Common myeloid progenitor, CD34-positive (primary cell): ENCODE measurements at places on chromosomes 2 and 18.

GRCh38 chr18:73656691-73657090 lies 490.9 kb downstream of the FBXO15 start:
- no peaks in the 10 kb centered on the region for H3K27me3 ChIP-seq
- no peak overlapping the region for H3K4me3 ChIP-seq
- no peaks in the 10 kb centered on the region for H3K36me3 ChIP-seq
- DNase-seq = no peak
- no peak overlapping the region for H3K27ac ChIP-seq
- peaks cover 3% of the 10 kb centered on the region for H3K4me1 ChIP-seq

- H3K27ac ChIP-seq = no peak overlapping the region
- no peak overlapping the region for H3K4me3 ChIP-seq
- DNase-seq = no peak
- H3K4me1 ChIP-seq = peaks cover 30% of the 10 kb centered on the region
- H3K36me3 ChIP-seq = no peaks in the 10 kb centered on the region
- H3K27me3 ChIP-seq = no peaks in the 10 kb centered on the region
These were observed 7.5 kb upstream of the BCL11A start for GRCh38 chr2:60560734-60561644.

DNA sequence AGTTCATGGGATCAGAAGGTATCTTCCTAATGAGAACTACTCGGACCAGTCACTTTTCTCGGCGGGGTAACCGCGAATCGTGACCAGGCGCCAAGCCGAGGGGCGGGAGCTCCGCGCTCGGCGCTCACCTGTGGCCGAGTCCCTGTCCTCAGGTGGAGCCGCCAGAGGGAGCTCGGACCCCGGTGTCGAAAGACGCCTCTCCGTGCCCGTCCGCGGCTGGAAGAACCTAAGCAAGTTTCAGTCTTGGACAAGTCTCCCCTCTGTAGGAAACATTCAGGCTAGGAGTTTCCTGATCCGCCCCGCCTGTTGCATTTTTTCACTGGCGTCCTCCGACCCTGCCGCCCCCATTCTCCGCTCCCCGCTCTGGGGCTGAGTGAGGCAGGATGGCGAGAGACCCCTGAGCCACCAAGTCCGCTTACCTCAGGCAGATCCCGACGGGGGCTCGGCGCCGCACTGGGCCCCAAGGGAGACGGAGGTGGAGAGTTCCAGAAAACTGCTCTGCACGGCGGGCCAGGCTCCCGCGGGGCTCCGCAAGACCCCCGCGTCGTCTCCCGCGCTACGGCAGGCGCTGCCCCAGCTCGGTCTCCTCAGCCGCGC lies 480 bp downstream of the DSEL start:
- peaks cover 8% of the 10 kb centered on the region for H3K4me1 ChIP-seq
- H3K27me3 ChIP-seq = no peaks in the 10 kb centered on the region
- no peak overlapping the region for H3K27ac ChIP-seq

DNA sequence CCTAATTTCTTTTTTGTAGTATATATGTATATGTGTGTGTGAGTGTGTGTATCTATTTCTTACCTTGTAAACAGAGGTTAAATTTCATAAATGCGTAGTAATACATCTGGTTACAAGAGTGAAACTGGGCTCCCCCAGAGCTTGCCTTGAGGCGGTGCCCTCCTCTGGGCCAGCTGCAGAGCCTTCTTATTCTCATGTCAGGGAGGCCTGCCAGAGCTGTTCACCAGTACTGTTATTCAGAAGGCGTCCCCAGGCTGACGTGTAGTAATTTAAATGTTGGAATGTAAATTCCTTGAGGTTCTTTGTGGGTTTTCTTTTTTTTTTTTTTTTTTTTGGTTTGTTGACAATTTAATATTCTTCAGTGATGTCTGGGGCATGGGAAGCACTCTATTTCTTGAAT lies 11.2 kb downstream of the COPS8 start:
- no peaks in the 10 kb centered on the region for H3K4me1 ChIP-seq
- no peak for DNase-seq
- no peak overlapping the region for H3K4me3 ChIP-seq
- peaks cover 77% of the 10 kb centered on the region for H3K36me3 ChIP-seq

- no peak for DNase-seq
- no peaks in the 10 kb centered on the region for H3K36me3 ChIP-seq
- no peaks in the 10 kb centered on the region for H3K4me1 ChIP-seq
- peaks cover 6% of the 10 kb centered on the region for H3K27me3 ChIP-seq
- no peak overlapping the region for H3K27ac ChIP-seq
These were observed 9.1 kb downstream of the KCNK3 start for GRCh38 chr2:26701596-26701995.

DNA sequence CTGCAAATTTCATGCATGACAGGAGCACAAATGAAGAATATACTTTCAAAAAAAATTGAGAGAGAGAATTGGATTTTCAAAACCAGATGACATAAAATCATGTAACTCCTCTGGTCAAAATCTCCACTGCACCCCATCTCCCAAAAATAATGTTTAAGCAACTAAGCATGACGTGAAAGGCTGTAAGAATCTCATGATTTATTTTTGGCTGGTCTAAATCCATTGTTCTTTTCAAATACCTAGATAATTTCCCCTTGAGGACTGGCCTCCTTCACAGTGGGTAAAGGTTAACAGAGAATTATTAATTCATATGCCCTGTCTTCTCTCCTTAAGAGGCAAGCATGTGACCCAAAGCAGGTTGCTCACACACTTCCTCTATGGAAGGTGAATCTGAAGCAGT lies 101.5 kb upstream of the CCDC195 start:
- H3K36me3 ChIP-seq = peaks cover 16% of the 10 kb centered on the region
- no peak overlapping the region for H3K27ac ChIP-seq
- H3K27me3 ChIP-seq = no peaks in the 10 kb centered on the region

DNA sequence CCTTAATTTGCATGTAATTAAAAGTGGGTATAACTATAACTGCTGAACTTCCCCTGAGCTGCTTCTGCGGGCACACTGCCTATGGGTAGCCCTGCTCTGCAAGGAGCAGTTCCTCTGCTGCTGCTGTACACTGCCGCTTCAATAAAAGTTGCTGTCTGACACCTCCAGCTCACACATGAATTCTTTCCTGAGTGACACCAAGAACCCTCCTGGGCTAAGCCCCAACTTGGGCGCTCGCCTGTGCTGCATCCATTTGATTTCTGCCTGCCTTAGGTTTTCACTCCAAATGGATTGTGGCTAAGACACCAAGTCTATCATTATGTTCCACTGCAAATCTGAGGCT lies 215.7 kb downstream of the ANAPC1 start:
- no peaks in the 10 kb centered on the region for H3K4me1 ChIP-seq
- no peaks in the 10 kb centered on the region for H3K27me3 ChIP-seq
- DNase-seq = no peak
- no peak overlapping the region for H3K4me3 ChIP-seq
- H3K36me3 ChIP-seq = no peaks in the 10 kb centered on the region

DNA sequence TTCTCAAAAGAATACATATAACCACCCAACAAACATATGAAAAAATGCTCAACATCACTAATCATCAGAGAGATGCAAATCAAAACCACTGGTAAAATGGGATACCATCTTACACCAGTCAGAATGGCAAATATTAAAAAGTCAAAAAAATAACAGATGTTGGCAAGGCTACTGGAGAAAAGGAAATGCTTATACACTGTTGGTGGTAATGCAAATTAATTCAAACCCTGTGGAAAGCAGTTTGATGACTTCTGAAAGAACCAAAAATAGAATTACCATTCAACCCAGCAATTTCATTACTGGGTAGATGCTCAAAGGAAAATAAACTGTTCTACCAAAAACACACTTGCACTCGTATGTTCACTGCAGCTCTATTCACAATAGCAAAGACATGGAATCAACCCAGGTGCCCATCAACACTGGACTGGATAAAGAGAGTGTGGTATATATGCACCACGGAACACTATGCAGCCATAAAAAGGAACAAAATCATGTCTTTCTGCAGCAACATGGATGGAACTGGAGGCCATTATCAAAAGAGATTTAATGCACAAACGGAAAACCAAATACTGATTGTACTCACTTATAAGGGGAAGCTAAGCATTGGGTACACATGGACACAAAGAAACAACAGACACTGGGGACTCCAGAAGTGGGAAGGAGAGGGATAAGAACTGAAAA lies 38.8 kb downstream of the NCKAP1 start:
- no peak overlapping the region for H3K4me3 ChIP-seq
- no peaks in the 10 kb centered on the region for H3K27me3 ChIP-seq
- H3K27ac ChIP-seq = no peak overlapping the region
- no peaks in the 10 kb centered on the region for H3K4me1 ChIP-seq
- no peaks in the 10 kb centered on the region for H3K36me3 ChIP-seq
- no peak for DNase-seq

DNA sequence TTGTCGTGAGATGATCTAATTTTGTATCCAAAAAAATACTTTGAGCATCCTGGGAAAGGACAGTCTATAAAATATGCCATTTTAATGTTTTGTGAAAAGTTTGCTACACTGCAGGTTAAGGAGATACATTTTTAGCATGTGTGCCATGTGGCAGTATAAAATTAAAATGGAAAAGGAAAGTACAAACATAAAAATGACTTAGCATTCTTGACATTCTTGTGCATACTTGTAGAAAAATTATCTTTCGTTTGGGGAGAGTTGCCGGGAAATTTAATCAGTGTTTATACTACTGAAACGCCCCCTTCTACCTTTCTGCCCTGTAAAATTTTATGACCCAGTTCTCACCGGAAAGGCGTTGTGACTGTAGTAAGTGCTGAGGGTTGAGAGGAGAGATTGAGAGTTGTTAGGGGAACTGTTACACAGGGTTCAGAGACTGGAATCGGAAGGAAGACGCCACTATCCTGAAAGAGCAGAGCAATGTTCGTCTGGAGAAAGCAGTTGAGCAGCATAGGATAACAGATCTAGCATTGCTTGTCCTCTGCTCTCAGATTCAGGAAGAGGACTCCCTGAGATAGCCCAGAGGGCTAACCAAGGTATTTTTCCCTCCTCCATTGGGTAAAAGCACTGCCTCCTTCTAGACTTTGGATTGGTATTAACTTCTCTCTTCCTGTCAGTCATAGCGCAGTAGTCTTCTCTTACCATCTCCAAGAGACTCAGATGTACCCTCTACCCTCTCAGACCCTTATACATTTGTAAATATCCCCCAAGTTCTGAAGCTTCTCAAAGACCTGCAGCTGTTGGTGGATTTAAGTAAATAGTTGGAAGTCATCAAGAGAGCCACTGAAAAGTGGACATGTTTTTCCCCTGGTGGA lies 2.7 kb downstream of the CDH20 start:
- no peak overlapping the region for H3K27ac ChIP-seq
- H3K36me3 ChIP-seq = no peaks in the 10 kb centered on the region
- H3K4me3 ChIP-seq = no peak overlapping the region
- H3K27me3 ChIP-seq = peaks cover 10% of the 10 kb centered on the region
- no peak for DNase-seq

- DNase-seq = no peak
- H3K4me1 ChIP-seq = no peaks in the 10 kb centered on the region
- no peak overlapping the region for H3K4me3 ChIP-seq
- H3K27ac ChIP-seq = no peak overlapping the region
- no peaks in the 10 kb centered on the region for H3K27me3 ChIP-seq
These were observed 62.8 kb downstream of the GALNT14 start for GRCh38 chr2:31075431-31075830.

DNA sequence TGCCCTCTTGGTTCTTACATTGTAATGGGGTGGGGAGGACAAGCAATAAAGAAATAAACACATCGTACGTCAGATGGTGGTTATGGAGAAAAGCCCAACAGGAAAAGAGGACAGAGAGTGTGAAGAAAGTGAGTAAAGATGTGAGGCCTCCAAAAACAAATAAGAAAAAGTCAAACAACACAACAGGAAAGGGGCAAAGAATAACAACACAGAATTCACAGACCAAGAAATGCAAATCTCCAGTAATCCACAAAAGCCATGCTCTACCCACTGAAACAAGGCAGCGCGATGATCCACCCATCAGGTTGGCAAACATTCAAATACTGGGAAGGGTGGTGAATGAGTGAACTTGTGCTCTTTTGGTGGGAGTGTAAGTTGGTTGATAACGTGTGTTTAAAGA lies 16.7 kb upstream of the DUSP2 start:
- no peak overlapping the region for H3K27ac ChIP-seq
- no peak overlapping the region for H3K4me3 ChIP-seq
- no peaks in the 10 kb centered on the region for H3K4me1 ChIP-seq
- no peaks in the 10 kb centered on the region for H3K27me3 ChIP-seq

GRCh38 chr18:46449033-46449432 lies 208.0 kb downstream of the LOXHD1 start:
- no peak overlapping the region for H3K27ac ChIP-seq
- no peaks in the 10 kb centered on the region for H3K27me3 ChIP-seq
- no peak for DNase-seq
- no peaks in the 10 kb centered on the region for H3K36me3 ChIP-seq
- H3K4me3 ChIP-seq = no peak overlapping the region

DNA sequence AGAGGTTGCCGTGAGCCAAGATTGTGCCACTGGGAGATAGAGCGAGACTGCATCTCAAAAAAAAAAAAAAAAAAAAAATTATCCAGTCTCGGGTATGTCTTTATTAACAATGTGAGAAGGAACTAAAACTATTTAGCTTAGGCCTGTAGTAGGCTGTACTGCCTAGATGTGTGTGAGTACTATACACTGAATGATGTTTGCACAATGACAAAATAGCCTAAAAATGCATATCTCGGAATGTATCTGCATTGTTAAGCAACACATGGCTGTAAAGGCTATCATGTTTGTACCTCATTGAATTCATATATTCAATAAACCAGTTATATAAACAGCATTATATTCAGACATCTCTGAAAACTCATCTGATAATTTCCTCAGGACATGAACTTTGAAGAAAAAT lies 191.2 kb upstream of the SESTD1 start:
- no peak for DNase-seq
- H3K27ac ChIP-seq = no peak overlapping the region
- no peaks in the 10 kb centered on the region for H3K27me3 ChIP-seq
- no peak overlapping the region for H3K4me3 ChIP-seq
- no peaks in the 10 kb centered on the region for H3K4me1 ChIP-seq
- no peaks in the 10 kb centered on the region for H3K36me3 ChIP-seq

GRCh38 chr2:69156624-69157023 lies 143.6 kb downstream of the ANTXR1 start:
- no peak for DNase-seq
- no peak overlapping the region for H3K4me3 ChIP-seq
- peaks cover 4% of the 10 kb centered on the region for H3K27me3 ChIP-seq
- H3K36me3 ChIP-seq = no peaks in the 10 kb centered on the region
- H3K27ac ChIP-seq = no peak overlapping the region

DNA sequence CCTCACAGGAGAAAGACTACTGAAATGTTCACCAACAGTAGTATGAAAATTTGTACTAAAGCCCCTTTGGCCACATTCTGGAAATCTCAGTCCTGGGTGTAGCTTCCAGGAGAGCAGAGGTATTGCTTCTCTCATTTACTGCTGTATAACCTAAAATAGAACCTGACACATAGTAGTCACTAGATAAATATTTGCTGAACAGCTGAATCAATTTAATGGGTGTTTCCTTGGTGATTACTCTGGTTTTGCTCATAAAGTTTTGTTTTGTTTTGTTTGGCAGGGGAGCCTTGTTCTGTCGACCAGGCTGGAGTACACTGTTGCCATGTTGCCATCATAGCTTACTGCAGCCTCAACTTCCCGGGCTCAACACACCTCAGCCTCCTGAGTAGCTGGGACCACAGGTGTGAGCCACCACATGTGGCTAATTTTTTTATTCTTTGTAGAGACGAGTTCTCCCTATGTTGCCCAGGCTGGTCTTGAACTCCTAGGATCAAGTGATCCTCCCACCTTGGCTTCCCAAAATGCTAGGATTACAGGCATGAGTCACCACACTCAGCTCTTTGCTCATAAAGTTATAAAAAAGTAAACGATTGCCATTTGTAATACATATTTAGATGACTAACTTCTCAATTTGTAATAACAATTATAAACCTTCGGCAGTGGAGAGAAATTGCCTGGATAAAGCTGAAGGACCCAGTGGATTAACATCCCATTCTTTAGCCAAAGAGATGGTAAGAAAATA lies 11.5 kb upstream of the PARD3B start:
- no peak overlapping the region for H3K4me3 ChIP-seq
- peaks cover 5% of the 10 kb centered on the region for H3K4me1 ChIP-seq
